NCI-H187 treated with DMSO at 0.1 percent for 48 hours (cell line): ENCODE measurements at places on chromosomes 5 and 9.

GRCh38 chr5:168753691-168754254 lies 174.6 kb upstream of the PANK3 start:
- no peak for DNase-seq

GRCh38 chr5:56172241-56172640 lies 60.9 kb downstream of the ANKRD55 start:
- no peak for DNase-seq

DNA sequence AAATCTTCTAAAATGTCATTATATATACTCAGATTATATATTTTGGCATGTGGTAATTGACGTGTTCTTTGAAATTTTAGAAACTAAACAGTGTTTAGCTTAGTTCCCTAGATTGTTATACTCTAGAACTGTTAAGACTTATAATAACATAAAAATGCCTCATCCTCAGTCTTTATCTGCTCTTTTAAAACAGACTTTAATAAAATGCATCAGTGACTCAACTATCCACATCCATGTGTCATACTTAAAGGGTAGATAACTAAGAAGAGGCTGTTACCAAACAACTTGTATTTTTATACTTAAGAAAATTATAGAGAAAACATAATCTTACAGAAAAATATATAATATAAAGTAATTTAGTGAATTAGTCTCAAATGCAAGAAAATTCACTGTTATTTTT lies 15.2 kb downstream of the NFIL3 start:
- DNase-seq, result no peak

DNA sequence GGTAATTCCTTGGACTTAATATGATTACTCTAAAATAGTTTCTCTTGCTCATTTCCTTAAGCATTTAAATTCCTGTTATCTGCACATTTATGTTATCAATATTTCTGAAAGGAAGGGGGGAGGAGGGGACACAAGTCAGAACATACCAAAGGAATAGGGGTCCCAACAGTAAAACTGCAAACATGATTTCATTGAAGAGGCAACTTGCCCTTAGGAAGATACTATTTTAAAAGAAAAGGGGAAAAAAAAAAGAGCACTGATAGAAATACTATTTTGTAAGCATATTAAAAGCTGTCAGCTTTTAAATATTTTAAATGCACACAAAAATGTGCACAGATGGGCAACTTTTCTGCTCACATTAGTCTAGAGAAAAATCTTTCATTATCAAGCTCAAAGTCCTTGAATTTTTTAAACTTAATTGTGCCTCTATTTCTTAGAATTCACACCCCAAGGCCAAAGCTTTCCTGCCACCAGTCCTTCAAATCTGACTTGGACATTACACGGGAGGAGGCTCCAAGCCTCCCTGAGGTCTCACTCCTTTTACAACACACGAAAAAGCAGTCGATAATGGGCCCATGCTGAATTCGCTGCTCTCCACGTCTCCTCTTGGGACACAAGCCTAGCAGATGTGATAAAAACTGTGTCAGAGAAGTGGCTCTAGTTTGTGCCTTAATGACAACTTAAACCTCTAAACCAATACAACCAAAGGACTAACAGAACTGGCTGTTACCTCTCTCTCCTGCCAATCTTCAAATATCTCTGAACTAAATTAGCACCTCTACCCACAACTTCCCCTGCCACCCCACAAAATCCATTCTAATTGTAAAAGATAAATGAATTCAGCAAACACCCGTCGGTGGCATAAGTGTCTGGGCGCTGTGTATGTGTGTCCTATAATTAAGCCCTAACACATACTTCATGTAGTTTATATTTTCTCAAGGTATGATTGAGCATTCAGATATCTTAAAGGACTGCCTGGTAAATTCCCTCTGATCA lies 154.3 kb downstream of the DENND1A start:
- no peak for DNase-seq

- DNase-seq, result no peak
These were observed 39.7 kb downstream of the TLE1 start for GRCh38 chr9:81649475-81650240.

DNA sequence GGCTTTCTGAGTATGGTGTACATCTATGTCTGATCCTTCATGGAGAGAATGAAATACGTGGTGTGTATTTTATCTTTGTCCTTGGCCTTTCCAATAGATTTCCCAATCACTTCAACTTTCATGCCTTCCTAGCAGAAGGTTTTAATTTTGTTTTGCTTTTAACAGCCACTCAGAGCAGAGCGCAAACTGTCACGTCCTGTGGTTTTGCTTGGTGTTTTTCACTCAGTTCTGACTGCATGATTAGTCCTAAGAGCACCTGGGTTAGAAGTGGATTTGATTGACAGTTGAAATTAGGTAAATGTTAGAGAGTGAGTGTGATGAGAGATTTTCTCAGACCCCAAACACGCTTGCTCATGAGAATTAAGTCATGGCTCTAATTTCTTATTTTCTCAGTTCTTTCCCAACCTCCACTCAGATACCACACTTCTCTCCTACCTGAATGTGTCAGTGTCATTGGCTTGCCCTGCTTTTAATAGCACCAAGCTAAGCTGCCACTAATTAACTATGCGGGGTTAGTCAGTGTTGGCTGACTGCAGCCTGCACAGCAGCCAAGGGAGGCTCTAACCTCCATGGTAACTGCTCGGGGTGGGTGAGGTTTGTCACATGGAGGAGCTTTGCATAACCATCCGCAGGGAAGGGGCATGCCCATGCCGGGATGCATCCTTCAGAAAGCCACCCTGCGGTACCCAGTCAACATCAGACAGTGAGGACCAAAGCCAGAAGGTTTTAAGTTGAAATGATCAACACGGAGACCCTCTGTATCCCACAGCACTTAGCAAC lies 173.4 kb downstream of the NR3C1 start:
- DNase-seq, result no peak

GRCh38 chr5:82097-82496 lies 9.9 kb upstream of the PLEKHG4B start:
- no peak for DNase-seq

GRCh38 chr5:150510460-150511263 lies 2.7 kb downstream of the NDST1 start:
- DNase-seq, result no peak

GRCh38 chr5:118098716-118099115 lies 889.6 kb downstream of the DTWD2 start:
- no peak for DNase-seq

GRCh38 chr5:90934091-90934719 lies 375.6 kb downstream of the ADGRV1 start:
- DNase-seq, result no peak
